ENCODE measurements at places on chromosomes 6 and 20.
A peak's percentile ranks its signal among the peaks of the same experiment; 100 is the strongest.

GRCh38 chr6:151299011-151299410 lies 59.2 kb downstream of the AKAP12 start:
- no peak for DNase-seq

GRCh38 chr20:57323034-57323433 lies 6.6 kb upstream of the SPO11 start:
- DNase-seq: peak; percentile 63

GRCh38 chr6:157233156-157233555 lies 90.2 kb downstream of the TMEM242 start:
- DNase-seq: no peak

DNA sequence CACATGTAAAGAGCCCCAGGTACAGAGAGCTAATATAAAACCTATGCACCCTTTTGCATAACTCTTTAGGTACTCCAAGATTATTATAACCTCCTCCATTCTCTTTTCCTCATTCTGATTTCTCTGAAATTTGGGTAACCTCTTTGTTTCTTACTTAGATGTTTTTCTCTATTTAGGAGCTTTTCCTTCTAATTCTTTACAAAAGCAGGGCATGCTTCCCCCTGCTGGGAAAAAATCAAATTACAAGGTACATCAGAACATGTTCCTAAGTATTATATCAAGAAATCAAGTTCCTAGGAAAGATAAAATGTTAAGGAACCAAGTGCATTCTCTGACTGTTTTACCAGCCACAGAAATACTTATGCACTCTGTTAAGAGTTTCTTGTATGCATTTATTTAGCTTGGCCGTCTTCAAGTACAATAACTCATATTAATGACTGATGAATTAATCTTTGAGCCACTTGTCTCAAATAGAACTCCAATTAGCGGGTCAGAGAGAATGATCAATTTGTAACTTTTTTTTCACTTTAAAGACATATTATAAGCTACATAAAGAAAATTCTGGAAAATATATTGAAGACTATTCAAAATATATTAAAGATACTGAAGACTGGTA lies 2.1 kb downstream of the KHDRBS2 start:
- no peak for DNase-seq

DNA sequence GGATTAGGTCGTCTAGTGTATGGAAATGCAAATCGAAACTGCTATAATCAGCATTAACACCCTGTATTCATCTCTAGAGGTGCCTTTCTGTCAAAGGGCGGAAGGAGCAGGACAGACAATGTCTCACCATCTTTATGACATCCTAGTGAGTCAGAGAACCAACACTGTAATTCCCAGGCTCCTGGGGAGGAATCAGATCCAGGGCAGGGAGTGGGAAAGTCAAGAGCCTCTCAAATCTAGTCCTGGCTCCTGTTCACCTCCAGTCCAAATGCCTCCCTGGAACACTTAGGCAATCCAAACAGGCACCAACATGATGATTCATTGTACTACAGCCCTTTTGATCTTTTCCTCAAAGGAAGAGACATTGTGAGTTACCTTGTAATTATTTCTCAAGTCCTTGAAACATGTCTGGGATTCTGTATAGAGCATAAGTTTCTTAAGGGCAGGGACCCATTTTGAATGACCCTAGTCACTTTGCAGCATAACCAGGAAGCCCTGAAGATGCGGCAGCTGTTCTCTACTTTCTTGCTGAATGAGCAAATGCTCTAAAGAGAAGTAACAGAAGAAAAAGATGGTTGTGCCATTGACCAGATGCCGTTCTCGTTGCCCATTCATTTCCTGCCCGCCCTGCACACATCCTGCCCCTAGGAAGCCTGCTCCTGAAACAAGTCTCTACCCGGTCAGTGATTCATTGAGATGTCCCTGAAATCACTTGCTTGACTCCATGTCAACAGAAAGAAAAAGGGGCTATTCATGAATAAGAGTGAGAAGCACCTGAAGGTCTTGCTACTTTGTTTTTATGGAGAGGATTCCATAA lies 112.8 kb upstream of the JARID2 start:
- DNase-seq: no peak
